ENCODE measurements at places on chromosomes 11 and 22.
A peak's percentile ranks its signal among the peaks of the same experiment; 100 is the strongest.

- DNase-seq, result no peak
Observed at GRCh38 chr11:5083602-5084001, 14.2 kb downstream of the OR52E1 start.

DNA sequence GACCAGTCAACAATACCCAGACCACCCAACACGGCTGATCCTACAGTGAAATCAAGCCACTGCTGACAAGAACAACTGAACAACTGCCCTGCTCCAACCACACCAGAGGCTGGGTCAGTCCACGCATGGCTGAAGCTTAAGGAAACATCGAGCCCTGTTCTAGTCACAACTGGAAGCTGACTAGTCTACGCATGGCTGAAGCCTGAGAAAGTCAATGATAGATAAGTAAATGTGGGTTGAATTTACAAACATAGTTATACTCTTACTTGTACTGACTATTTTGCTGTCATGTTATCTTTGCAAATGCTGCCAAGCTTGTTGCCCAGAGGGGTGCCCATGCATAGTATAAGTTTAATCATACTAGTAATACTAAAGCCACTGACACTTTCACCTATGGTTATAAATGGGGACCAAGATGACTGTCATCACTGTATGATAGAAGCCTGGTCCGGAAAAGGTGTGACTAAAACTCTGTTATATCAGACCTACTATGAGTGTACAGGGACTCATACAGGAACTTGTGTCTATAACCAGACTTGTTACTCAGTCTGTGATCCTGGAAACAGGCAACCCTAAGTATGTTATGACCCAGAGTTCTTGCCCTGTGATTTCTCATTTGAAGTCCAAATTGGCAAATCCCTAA, 43.4 kb upstream of the GLYAT start:
- DNase-seq, result no peak

GRCh38 chr11:126039485-126040271, 23.0 kb downstream of the CDON start:
- no peak for DNase-seq

DNA sequence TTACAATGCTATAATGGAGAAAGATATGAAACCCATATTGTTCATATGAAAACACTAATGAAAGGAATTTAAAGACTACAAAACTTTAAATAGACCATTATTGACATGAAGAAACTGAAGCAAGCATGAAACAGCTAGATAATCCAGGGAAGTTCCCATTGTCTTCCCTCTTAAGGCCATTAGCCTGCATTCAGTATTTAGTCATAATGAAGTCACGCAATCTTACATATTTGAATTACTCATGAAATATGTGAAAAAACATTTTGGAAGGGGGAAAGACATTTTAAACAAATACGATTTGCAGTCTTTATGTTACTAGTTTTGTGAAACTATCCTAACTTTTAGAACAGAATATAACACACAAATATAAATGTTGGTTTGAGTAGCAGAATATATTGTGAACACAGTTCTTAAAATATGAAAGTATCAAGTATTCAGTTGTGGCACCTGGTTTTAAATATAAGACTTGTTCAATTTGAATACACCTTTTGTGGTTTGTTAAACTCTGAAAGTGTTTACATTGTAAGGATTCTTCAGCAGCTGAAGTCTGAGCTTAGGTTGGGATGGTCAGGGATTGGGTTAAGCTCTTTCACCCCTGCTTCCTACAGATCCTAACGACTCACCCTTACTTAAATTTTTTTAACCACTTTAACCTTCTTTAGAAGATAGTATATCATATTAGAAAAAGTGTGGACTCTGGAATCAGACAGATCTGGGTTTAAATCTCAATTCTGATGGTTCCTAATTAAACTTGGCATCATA, 500.3 kb upstream of the TENM4 start:
- DNase-seq, result no peak

DNA sequence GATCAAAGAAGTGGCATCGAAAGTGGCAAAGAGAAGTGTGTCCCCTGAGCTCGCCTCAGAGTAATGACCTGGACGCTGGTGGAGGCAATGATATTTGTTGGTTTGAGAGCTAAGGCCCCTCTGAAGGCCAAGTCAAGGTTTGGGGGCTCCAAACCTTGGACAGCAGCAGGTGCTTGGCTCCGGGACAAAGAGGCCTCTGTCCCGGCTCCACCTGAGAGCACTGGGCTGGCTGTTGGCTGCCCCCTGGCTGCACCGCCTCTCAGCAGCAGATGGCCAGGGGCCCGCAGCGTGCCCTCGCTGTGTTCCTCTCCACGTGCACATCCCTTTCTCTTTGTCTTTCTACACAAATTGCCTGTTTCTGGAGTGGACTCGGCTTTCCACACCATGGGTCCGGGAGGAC, 301.3 kb downstream of the NTM start:
- DNase-seq, result peak; percentile 53

DNA sequence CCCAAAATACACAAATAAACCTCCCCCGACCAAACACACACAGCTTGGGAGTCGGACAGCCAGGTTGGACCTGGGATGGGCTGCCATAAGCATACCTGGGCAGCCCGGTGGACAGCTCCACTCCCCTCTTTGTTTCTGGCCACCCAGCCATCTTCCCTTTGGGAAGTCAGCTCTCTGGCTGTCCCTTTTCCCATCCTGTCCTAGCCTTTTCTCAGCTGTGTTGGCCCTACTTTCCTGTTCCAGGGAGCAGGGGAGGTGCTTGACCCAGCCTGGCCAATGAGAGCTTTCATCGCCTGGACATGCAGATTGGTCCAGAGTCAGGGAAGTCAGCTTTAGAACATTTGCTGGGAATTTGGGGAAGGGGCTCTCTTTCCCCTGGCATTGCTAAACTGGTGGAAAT, 68.7 kb upstream of the NECTIN1 start:
- no peak for DNase-seq

DNA sequence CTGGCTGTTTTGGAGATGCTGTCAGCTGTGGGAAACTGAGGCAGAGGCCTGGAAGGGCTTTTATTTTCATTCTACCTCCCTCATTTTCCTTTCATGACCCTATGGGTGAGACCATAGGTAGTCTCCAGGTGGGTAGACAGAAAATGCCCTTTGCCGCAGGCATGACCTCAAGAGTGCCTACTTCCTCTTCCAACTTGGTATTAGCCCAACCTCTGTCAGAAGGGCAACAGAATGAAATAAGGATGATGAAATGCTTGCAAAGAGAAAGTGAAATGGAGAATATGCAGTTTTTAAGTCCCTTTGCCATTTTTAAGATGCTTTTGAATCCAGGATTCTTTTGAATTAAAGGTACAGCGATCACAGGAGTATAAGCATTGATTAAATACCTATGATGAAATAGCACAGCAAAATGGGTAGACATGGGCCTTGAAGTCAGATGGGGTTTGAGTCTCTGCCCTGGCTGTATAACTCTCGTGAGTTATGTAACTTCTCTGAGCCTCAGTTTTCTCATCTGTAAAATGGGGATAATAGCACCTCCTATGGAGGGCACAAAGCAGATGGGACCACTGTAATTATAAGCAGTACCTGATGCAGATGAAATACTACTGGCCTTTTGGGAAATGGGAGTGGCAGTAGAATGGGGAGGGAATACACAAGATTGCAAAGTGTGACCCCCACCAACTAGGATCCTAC, 3.7 kb downstream of the ASPHD2 start:
- DNase-seq, result no peak

- DNase-seq, result no peak
Observed at GRCh38 chr11:78949976-78950690, 375.5 kb upstream of the NARS2 start.

Data from right kidney (tissue), 9 donors.